D721Med (cell line): ENCODE measurements at places on chromosomes 1 and 21.

GRCh38 chr1:201748335-201748734 is 80.6 kb upstream of the IPO9 start:
- no peak for DNase-seq

- no peak for DNase-seq
Measured at GRCh38 chr1:5347726-5348125, 644.5 kb downstream of the NPHP4 start.

DNA sequence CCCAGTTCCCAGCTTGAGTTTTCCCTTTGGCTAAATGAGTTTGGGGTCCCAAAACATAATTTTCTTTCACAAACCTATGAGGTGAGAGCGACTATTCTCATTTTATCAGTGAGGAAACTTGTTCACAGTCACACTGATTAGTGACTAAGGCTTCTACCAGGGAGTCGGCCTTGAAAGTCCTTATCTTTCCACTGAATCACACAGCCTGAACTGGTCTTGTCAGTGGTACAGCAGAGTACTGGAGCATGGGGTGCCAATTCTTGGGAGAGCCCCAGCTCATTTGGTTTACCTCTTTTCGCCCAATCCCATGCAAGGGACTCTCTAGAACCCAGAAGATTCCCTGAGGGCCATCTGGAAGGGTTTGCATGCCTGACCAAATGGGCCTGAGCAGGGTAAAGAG is 16.9 kb downstream of the HSD3B2 start:
- DNase-seq, result no peak

- peak; percentile 62 for DNase-seq
Measured at GRCh38 chr1:26833432-26834405, 7.2 kb downstream of the ZDHHC18 start.

DNA sequence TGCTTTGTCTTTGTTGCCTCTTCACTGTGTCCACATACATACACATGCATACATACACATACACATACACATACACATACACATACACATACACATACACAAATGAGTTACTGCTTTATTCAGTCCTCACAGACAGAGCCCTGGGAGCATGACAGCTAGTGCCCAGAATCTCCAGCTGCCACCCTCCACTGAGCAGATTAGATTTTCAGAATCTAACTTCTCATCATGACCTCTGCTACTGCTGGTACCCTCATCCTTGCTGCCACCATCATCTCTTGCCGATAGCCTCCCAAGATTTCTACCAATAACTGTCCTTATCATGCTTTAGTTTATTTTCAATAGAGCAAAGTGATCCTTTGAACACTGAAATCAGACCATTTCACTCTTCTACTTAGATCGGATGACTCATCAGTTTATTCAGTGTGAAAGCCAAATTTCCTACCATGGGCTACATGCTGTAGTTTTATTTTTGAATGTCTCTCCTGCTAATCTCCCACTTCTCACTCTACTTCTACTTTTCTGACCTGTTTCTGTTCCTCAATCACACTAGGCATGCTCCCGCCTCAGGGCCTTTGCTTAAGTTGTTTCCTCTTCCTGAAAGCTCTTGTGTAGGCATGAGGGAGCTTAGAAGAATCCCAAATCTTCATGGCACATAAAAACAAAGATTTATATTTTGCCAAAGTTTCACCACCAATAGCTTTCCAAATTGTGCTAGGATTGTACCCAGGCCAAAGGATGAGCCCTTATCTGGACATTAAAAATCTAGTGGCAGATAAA is 43.0 kb downstream of the ATP6V1G3 start:
- DNase-seq, result no peak

DNA sequence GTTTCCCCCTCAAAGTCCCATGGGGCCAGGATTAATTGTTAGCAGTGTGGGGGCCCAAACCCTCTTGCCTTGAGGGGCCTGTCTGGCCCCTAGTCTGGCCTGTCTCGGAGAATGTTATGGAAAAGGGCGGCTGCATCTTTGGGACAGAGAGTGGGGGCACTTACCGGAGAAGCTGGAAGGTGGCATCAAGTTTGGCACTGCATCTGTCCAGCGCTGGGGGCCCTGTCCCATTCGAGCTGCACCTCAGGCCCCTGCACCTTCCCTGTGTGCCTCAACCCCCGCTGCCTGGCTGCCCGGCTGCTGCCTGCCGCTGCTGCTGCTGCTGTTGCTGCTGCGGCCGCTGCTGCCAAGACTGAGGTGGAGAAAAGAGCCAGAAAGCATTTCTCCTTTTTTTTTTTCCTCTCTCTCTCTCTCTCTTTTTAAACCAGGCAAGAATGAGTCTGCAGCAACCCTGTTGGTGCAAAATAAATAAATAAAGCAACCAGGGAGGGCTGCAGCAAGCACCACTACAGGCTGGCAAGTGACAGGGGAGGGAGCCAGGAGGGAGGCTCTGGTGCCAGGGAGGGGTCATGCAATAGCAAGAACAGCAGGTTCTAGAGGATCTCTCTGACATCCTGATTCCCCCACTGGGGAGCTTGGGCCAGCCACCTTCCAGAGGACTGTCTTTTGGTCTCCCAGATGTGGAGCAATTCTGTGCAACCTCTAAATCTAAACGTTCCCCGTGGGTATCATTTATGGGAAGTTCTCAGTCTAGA is at the start of gene LINGO4:
TSS of gene LINGO4 (minus strand) at position 354 of the 755 bp plus-strand sequence. CDS start 2,715 bp downstream, outside the sequence.
- no peak for DNase-seq

- no peak for DNase-seq
Measured at GRCh38 chr1:92291372-92291999, 7.3 kb downstream of the GLMN start.

DNA sequence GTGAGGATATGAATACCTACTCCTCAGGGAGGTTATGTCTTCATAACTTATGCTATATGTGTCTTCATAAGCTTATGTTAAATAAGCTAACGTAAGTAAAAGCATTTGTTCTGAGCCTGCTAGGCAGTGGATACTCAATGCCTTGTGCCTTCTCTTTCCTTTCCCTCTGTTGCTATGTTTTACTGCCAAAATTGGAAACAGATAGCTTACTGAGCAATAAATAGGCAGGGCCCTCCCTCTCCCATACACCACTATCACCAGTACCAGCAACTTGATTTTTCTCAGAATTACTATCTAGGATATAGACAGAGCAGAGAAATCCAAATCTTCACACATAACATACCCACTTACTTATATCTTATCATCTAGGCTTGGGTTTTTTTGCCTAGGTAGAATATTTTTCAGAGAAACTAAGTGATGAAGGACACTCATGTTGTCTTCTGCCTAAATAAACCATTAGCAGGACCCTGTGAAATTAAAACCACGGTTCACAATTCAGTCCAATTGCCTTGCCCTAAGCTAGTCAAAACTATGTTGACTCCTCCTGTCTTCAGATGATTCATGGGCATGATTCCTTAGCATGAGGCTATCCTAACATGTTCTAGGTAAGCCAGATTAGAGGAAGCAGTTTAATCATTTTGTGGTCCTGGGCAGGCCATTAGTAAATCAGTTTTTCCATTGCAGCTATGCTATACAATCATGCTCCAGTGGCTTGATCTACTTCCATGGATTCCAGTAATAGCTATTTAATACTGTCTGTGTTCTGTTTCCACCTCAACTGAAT is 15.9 kb upstream of the LRRC8C start:
- no peak for DNase-seq

DNA sequence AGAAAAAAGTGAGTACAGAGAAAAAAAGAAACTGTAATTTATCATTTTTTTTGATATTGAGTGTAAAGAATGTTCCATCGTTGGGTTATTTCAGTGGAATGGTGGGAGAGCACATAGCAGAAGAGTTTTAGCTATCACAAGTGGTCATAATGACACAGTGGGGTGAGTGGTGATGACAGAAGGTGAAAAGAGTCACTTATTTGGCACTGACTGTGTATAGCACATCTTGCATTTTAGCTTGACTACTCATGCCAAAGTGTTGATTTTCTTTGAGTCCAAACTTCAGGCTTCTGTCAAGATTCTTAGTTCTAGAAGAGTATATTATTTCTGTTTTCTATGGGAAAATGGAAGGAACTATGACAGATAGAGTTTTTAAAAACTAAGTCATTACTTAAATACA is 261.2 kb downstream of the GRIK1 start:
- DNase-seq, result no peak

- DNase-seq, result no peak
Measured at GRCh38 chr1:175935166-175935565, 191.8 kb upstream of the TNR start.
